ENCODE measurements at places on chromosomes 2 and 18.

DNA sequence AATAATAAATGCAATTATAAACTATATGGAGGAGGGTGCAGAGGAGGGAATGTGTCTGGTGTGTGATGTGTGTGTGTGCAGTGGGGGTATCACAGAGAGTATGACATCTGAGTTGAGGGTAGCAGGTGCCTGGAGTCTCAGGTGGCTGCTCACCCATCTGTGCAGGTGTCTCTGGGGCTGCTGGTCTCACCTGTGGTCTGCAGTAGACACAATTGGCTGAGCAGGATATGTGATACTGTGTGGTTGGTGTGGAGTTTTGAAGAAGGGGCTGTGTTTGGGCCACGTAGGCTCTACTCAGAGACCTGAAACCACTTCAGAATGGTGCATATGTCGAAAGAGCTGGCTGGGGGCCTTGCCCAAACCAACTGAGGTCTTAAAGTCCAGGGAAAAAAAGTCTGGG lies 17.0 kb downstream of the FABP1 start:
- DNase-seq = no peak

- no peak for DNase-seq
Measured at GRCh38 chr2:16999347-17000183, 333.9 kb upstream of the CYRIA start.

- no peak for DNase-seq
Measured at GRCh38 chr2:212147921-212148513, 390.6 kb downstream of the ERBB4 start.

GRCh38 chr2:56227811-56228210 lies 44.0 kb downstream of the CCDC85A start:
- no peak for DNase-seq

GRCh38 chr2:174335254-174335987 lies 667 bp downstream of the SP9 start:
- DNase-seq = no peak

GRCh38 chr2:95525294-95526035 lies 40.9 kb upstream of the TRIM43B start:
- DNase-seq = no peak

- DNase-seq = no peak
Measured at GRCh38 chr2:39095624-39096023, 25.2 kb downstream of the SOS1 start.

DNA sequence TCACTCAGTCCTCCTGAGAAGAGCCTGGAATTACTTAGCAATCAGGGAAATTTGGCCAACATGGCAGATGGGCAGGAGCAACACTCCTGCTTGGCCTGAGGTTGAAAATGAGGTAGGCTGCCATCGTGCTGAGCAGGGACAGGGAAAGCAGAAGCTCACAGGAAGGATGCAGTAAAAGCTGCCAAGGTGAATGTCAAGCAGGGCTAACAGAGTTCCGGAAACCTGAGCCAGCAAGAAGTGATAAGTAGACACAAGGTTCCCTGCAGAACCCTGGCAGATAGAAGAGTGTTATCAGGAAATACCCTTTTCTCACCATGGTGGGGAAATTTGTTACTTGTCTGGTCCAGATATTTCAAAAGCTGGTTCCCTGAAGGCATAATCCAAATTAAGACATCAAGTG lies 454.3 kb upstream of the MEX3C start:
- DNase-seq = no peak
